RPMI8226 (cell line): ENCODE measurements at places on chromosomes 7 and 10.

DNA sequence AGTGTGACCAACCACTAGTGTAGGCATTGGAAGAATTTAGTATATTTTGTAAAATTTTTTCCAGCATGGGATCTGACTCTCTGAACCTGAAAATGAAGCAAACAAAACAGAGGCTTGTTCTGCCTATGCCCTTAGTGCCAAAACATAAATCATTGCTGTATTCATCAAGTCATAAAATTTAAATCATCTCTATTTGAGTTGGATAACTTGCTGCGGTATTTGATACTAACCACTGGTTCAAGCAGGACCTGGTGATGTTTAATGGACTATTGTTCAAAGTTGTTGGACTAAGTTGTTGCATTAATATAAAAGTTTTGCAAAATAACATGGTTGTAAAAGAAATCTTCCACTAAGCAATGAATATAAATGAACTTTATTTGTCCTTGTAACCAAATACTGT lies 19.8 kb upstream of the RPA3 start:
- DNase-seq: no peak

GRCh38 chr7:104943502-104944343 lies 70.3 kb upstream of the KMT2E start:
- peak; percentile 99 for DNase-seq

DNA sequence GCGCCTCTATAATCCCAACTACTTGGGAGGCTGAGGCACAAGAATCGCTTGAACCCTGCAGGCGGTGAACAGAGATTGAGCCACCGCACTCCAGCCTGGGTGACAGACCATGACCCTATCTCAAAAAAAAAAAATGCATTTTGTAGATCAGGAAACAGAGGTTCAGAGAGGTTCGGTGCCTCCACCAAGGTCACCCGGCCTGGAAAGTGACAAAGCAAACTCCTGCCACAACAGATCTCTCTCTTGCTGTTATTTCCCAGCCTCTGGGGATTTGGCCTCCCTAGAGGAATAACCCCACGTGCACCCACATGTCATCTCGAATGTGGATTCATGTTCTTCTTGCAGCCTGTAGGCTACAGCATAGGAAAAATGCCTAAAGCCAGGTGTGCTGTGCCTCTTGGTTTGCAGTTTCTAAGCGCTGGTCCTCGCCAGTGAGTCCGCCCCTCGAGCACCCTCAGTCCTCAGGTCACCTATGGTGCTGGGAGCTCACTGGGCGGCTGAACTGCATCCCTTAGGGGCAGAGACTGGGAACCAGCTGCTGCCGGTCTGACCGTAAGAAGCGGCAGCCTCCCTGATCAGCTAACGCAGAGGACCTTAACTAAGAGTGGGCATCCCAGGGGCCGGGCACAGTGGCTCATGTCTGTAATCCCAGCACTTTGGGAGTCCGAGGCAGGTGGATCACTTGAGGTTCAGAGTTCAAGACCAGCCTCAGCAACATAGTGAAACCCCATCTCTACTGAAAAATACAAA lies 51.7 kb upstream of the SH2B2 start:
- DNase-seq: no peak

GRCh38 chr7:64098-64915 lies 128.1 kb upstream of the FAM20C start:
- peak; percentile 50 for DNase-seq
